ENCODE measurements at places on chromosomes 5 and 9.

- no peak for DNase-seq
Measured at GRCh38 chr5:135100431-135100830, 66.4 kb upstream of the PITX1 start.

DNA sequence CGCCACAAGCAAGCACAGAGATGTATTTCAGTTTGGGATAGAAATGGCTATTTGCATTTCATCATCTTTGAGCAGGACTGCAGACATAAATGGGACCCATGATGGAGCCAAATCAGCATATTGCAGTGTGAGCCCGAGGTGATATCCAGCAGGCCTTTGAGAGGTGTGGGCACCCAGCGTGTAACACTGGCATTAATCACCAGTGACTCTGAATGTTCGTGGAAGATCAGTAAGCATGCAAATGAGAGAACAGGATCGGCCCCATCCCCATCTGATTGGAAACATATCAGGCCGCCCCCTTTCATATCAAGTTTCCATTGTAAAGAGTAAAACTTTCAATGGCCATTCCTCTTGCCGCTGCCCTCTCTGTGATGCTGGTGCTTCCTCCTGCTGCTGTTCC lies 84.0 kb downstream of the GTF3C4 start:
- no peak for DNase-seq

GRCh38 chr5:160657622-160658458 lies 194.2 kb downstream of the ATP10B start:
- DNase-seq: no peak

DNA sequence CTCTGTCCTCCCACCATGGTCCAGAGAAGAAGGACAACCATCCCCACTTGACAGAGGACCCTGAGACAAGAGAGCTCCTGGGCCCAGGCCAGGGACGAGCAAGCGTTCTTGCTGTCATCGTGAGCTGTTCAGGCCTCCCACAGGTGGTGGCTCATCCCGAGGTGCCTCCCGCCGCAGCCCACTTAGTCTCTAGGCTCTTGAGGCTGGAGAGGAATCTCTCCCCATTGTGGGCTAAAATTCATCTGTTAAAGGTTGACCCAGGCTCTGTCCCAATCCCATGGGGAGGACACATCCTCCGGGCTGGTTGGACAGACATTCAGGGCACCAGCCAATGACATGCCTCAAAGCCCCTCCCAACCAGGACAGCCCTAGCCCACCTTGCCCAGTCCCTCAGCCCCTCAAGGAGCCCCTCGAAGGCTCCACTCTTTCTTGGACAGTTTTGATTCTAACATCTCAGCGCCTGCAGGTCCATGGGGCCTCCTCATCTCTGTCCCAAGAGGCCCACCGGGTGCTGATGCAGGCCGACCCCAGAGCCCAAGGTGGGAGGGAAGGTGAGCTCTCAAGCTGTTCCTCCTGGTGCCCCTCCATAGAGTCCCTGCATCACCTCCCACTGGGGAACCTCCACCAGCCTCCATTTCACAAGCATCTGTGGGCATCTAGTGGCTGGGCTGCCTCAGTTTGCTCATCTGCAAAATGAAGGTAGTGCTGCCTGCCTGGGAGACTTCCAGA lies 52.9 kb downstream of the BARX1 start:
- DNase-seq: no peak

DNA sequence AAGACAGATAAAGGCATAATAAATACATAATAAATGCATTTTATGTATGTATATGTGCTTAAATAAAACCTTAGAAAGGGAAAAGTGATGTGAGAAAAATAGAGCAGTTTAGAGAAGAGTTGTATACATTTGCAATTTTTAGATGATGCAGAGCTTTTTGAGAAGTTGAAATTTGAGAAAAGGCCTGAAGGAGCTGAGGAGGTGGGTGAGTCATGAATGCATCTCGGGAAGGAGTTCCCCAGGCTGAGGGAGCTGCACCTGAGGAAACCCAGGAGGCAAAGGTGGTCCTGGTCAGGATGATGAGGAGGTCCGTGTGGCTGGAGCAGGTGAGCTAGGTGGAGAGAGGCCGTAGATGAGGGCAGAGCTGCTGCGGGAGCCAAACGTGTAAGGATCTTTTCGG lies 17.4 kb upstream of the CD180 start:
- no peak for DNase-seq

DNA sequence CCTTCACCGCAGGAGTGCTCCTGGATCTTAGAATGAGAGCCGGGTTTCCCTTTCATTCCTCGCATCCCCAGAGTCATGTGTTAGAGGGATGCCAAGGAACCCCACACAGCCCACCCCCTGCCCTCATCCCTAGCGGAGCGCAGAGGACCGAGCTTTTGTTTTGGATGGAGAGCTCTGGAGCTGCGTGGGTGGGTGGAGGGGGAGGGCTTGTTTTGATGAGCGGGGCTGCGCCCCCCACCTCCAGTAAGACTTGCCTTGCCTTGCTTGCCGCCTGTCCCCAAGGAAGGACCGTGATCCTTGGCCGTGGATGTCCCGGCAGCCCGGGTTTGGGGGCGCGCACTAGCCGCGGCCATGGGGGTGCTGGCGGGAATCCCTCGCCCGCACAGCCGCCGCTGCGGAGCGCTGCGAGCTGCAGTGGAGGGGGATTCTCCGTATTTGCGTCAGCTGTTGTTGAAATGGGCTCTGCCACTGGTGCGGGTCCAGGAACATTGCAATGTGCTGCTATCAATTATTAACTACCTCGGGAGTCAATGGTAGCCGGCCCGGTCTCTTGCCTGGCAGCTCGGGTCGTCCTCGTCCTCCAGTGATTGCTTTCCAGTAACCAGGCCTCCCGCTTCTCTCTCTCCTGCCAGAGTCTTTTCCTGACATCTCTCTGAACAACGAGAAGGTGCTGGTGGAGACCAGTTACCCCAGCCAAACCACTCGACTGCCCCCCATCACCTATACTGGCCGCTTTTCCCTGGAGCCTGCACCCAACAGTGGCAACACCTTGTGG lies 1.0 kb downstream of the EGR1 start:
- no peak for DNase-seq

GRCh38 chr9:38057416-38058195 lies 11.4 kb downstream of the SHB start:
- no peak for DNase-seq

DNA sequence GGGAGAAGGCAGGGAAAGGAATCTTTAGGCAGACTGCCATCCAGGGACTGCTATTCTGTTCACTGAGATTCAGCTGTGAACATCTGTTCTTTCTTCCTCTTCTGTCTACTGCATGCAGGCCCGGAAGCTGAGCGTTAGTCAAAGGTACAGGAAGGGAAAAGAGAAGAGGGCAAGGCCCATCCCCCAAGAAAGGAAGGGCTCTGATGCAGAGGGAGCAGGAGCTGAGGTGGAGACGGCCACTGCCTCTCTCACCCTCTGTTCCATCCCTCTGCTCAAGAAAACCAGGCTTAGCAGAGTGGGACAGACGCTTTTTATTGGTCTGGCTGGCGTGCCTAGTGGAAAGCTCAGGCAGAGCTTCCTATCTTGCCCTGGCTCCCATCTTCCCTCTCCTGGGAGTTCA lies 57.6 kb downstream of the PFDN1 start:
- DNase-seq: no peak

GRCh38 chr5:64518793-64519192 lies 13.0 kb downstream of the RGS7BP start:
- DNase-seq: no peak

DNA sequence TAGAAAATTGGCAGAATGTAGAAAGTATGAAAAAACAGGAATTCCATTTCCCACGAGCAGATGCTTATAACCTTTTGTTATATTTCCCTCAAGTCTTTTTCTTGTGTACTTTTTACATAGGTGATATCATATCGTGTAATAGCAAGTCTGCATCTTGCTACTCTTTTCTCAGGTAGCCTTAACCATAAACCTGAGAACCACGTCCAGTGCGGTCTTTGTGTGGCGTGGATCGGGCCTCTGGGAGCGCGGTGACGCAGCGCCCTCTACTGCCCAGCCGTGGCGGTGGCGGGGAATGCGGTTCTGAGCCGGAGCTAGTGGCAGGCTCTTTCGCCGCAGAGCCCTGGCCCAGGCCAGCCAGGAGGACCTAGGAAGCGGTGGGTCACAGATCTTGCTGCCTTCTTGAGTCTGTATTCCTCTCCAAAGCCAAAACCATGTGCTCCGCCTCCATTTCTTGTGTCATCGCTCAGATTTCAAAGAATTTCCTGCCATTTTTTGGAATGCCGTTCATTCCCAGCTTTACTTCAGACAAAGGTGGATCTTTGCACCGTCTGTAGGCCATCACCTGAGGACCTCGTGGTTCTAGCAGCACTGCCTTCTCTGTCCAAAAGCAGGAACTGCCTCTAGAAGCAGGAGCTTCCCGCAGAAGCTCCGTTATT lies 71.9 kb downstream of the MVB12B start:
- peak; percentile 60 for DNase-seq

DNA sequence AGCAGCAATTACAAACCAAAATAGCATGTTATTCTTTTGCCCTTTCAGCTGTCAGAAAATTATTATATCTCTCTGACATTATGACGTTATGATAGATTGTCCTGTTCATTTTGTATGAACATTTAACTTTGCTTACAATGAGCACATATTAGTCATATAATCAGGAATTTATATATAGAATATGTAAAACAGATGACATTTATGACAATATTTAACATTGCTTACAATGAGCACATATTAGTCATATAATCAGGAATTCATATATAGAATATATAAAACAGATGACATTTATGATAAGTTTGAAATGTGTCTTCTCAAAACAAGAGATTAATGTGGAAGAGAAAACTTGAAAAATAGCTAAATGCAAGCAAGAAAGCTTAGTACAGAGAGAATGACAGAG lies 1180.2 kb downstream of the CDH12 start:
- DNase-seq: no peak

- peak; percentile 15 for DNase-seq
Measured at GRCh38 chr9:7976167-7976755, 176.7 kb upstream of the DMAC1 start.

DNA sequence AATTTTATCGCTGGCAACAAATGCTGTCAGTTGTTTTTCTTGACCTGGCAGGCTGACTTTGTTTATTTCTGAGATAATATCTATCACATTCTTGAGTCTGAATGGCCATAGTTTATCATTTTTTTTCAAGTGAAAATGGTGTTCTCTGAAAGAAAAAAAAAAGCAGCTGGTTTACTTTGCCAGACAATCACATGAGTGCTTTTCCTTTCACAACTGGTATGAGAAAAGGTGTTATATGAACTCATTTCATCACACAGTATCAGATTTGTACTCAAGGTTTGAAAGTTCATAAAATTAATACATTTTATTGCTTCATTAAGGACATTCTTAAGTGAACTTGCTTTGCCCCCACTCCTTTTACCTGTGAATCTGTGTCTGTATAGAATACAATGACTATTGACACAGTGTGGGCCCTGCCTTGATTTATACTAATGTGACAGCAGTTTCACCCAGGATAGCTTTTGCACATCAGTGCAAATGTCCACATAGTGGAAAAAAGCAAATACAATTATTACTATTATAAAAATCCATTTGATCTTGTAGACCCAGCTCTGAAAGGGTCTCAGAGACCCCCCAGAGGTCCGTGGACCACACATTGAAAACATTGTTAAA lies 33.1 kb upstream of the PRLR start:
- no peak for DNase-seq

GRCh38 chr9:6757132-6757455 lies 679 bp upstream of the KDM4C start:
- peak; percentile 38 for DNase-seq

- no peak for DNase-seq
Measured at GRCh38 chr5:176670449-176670848, 23.2 kb downstream of the TSPAN17 start.

GRCh38 chr9:3868012-3868411 lies 342.2 kb upstream of the RFX3 start:
- DNase-seq: no peak

DNA sequence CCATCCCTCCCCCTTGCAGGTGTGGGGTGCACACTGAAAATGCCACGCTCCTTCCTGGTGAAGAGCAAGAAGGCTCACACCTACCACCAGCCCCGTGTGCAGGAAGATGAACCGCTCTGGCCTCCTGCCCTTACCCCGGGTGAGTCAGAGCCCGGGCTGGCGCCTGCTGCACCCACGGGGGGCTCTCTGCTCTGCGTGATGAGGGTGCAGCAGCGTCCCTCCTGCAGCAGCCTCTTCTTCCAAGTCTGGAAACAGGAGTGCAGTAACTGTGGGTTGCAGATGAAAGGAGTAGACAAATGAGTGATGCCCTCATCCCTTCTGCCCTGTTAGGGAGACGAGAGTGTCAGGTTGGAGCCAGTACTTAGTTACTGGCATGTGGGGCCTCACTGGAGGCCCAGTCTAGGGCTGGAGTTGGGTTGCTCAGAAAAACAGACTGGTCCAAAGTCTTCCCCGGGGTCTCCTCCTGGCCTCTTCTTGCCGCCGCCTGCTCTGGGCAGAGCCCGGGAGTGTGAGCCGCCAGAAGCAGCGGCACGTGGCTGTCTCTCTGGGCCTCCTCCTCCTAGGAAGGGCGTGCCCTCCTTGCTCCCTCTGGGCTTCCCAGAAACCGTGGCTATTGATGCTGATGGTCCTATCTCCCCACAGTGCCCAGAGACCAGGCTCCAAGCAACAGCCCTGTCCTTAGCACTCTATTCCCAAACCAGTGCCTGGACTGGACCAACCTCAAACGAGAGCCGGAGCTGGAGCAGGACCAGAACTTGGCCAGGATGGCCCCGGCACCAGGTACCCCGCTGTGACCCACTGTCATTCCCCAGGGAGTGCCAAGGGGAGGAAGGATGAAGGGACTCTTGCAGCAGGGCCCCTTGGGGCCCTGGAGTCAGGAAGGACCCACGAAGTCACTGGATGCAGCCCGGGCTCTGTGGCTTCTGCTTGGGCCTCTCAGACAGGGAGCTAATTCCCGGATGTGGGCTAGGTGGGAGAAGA lies 8.4 kb downstream of the GFI1B start:
- no peak for DNase-seq

DNA sequence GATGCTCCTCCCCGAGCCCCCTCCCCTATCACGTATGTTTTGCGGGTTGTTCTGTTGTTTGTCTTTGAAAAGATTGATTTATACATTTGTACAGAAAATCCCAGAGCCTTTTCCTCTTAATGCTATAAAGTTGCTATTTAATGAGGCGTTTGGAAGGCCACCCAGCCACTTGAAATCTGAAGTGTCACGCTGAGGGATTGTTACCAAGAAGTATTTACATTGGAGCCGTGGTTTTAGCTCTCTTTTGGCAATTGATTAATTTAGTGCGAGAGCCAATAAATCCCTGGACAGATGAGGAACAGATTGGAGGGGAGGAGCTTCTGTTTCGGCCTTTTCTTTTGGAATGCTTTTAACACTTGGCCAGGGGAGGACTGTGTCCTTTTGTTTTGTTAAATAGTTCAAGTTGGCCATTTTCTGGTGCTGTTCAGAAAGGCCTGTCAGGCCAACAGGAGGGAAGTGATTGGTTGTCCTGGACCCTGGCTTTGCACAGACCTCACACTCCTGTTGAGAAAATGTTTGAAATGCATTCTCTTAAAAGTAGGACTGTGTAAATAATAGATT lies 250.2 kb downstream of the PDZD2 start:
- no peak for DNase-seq

DNA sequence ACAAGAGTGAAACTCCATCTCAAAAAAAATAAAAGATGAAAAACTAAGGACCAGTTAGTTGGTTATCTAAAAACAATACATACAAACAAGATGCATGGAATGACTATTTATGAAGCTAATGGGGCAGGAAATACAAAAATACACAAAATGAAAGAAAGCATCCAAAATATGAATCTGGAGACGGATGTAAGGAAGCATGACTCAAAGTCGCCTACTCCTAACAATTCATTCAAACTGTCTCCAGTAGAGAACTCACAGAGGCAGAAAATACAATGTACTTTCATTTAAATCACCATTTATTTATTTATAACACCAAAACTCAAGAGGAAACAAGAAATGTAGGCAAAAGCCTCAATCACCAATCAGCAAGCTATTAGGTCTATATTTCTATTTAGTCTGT lies 68.4 kb downstream of the SCAI start:
- DNase-seq: no peak

Measured in stimulated activated CD8-positive, alpha-beta memory T cell treated with anti-CD3 and anti-CD28 coated beads, Interleukin-7, amount 100 ng/mL, for 1 hour (primary cell).